ENCODE measurements at places on chromosomes 4 and X. TPM values are rescaled to one million over a fixed set of nuclear protein-coding genes. Genes with fewer than 3 reads are reported as not detected.

DNA sequence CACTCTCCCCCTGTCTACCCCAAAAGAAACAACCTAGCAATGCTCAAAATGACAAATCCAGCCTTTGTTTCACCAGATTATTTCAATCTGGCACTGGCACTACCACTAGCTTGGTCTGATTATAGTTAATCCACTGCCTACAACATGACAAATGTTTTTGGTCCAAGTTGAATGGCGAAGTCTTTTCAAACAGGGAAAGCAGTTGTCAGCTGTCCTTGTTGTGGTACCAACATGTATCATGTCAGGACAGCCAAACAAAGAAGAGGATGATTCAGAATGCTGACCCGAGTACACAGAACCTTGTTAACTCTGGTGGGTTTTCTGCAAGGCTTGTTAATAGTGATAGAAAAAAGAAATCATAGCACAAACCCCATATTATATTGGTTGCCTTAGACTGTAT is 160.8 kb upstream of the ANK2 start:
- no peak overlapping the region for H3K4me3 ChIP-seq
- H3K27me3 ChIP-seq: no peaks in the 10 kb centered on the region
- no peak for DNase-seq
- no peaks in the 10 kb centered on the region for H3K4me1 ChIP-seq

GRCh38 chrX:154541896-154542722 is 4.5 kb downstream of the G6PD start:
- DNase-seq: peak; percentile 51
- H3K4me3 ChIP-seq: no peak overlapping the region
- no peak overlapping the region for H3K27ac ChIP-seq
- no peaks in the 10 kb centered on the region for H3K27me3 ChIP-seq
- peaks cover 15% of the 10 kb centered on the region for H3K4me1 ChIP-seq

- H3K36me3 ChIP-seq: no peaks in the 10 kb centered on the region
- H3K4me3 ChIP-seq: no peak overlapping the region
- no peak overlapping the region for H3K27ac ChIP-seq
- H3K4me1 ChIP-seq: no peaks in the 10 kb centered on the region
- no peak for DNase-seq
Observed at GRCh38 chr4:120447774-120448173, 381.1 kb upstream of the MAD2L1 start.

DNA sequence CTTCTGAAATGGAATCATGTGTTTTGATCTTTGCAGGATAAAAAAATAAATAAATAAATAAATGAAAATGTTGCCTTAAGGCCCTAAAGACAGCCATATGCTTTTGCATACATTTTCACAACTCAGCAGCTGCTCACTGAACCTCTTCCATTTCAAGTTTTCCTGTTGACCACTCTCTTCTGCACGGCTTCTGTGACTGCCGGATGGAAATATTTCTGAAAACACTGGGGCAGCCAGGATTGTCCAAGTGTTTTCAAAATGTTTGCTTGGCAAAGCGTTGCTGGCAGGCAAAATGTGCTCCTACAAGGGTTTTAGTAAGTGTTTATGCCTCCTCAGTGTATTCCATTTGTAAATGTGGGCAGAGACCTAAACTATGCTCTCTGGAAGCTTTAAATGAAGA is 208.1 kb upstream of the IL1RAPL1 start:
- no peaks in the 10 kb centered on the region for H3K36me3 ChIP-seq
- H3K27me3 ChIP-seq: no peaks in the 10 kb centered on the region

GRCh38 chr4:22338796-22339195 is 177.1 kb downstream of the ADGRA3 start:
- H3K4me3 ChIP-seq: no peak overlapping the region
- no peaks in the 10 kb centered on the region for H3K27me3 ChIP-seq
- no peak overlapping the region for H3K27ac ChIP-seq
- no peaks in the 10 kb centered on the region for H3K36me3 ChIP-seq
- DNase-seq: no peak

The TMSB15A gene
- total RNA-seq: not detected

- DNase-seq: no peak
- H3K36me3 ChIP-seq: no peaks in the 10 kb centered on the region
- no peaks in the 10 kb centered on the region for H3K4me1 ChIP-seq
- H3K27ac ChIP-seq: no peak overlapping the region
- H3K4me3 ChIP-seq: no peak overlapping the region
Observed at GRCh38 chrX:125236955-125237354, 82.7 kb upstream of the TEX13C start.

- H3K36me3 ChIP-seq: no peaks in the 10 kb centered on the region
- H3K4me3 ChIP-seq: no peak overlapping the region
- peaks cover 8% of the 10 kb centered on the region for H3K4me1 ChIP-seq
- no peak overlapping the region for H3K27ac ChIP-seq
- DNase-seq: no peak
Observed at GRCh38 chrX:46588263-46588662, 14.7 kb downstream of the CHST7 start.

The DIAPH2 gene
- 0.89 TPM for total RNA-seq

The CXorf51B gene
- total RNA-seq: not detected

DNA sequence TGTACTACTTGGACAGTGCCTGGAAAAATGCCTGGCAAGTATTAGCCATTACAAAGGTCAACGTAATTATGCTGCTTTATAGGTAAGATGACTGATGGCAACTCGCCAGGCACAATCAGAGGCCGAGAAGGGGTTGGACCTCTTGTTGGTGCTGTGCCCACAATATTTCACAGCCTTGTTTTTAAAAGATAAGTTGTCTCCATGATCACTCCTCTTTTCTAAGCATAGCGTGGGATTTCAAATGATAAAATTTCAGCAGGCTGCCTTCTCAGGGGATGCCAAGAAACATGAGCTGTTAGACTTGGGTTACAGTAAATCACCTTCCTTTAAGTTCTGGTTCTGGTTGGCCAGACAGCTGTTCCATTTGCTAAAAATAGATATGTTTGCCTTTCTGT is 26.9 kb downstream of the HOPX start:
- no peak overlapping the region for H3K4me3 ChIP-seq
- no peak overlapping the region for H3K27ac ChIP-seq
- no peaks in the 10 kb centered on the region for H3K36me3 ChIP-seq

- no peak for DNase-seq
- H3K36me3 ChIP-seq: no peaks in the 10 kb centered on the region
- H3K4me3 ChIP-seq: no peak overlapping the region
- H3K27ac ChIP-seq: no peak overlapping the region
- no peaks in the 10 kb centered on the region for H3K27me3 ChIP-seq
- H3K4me1 ChIP-seq: no peaks in the 10 kb centered on the region
Observed at GRCh38 chr4:11439836-11440235, 11.1 kb upstream of the HS3ST1 start.

DNA sequence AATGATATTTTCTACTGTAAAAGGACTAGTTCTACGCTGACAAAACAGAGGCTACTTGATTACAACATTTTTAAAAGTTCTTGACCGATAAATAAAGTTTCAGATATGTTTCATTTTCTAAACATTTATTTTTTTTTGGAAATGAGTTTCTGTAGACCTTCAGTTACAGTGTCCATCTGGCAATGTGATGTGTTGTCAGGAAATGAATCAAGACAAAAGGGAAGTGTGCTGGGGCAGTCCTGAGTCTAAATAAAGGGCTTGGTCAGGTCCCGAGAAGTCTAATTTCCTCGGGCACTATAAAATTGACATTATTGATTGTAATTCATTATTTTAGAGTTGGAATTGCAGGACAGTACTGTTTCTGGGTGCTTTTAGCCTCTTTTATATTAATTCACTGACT is 57.0 kb upstream of the FTHL17 start:
- no peaks in the 10 kb centered on the region for H3K36me3 ChIP-seq
- H3K4me3 ChIP-seq: no peak overlapping the region
- no peaks in the 10 kb centered on the region for H3K27me3 ChIP-seq
- no peak overlapping the region for H3K27ac ChIP-seq

DNA sequence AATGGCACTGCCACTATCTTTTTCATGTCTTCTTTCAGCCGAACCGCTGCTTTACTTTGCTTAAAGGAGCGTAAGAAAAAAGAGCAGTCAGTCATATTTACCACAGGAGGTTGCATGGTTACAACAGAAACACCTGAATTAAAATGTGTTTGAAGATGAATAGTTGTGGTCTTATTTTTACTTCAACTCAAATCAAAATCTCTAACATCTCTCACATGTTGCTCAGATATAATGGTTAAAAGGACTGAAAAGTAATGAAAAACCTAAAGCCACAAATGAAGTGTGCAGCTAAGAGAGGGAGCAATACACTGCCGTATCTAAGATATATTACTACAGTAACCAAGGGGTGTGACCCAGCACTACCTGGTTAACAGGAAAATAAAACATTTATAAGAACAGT is 27.4 kb downstream of the FAM13A start:
- DNase-seq: no peak
- H3K27ac ChIP-seq: no peak overlapping the region
- H3K27me3 ChIP-seq: no peaks in the 10 kb centered on the region
- H3K4me3 ChIP-seq: no peak overlapping the region
- H3K36me3 ChIP-seq: no peaks in the 10 kb centered on the region
- H3K4me1 ChIP-seq: no peaks in the 10 kb centered on the region

The TSPAN5 gene
- total RNA-seq: 0.15 TPM

GRCh38 chrX:68536429-68536828 is 37.6 kb downstream of the YIPF6 start:
- DNase-seq: no peak
- no peak overlapping the region for H3K27ac ChIP-seq
- H3K4me3 ChIP-seq: no peak overlapping the region
- H3K27me3 ChIP-seq: no peaks in the 10 kb centered on the region
- H3K36me3 ChIP-seq: no peaks in the 10 kb centered on the region

GRCh38 chr4:118325431-118325830 is 27.4 kb downstream of the PRSS12 start:
- H3K4me3 ChIP-seq: no peak overlapping the region
- no peak overlapping the region for H3K27ac ChIP-seq
- no peaks in the 10 kb centered on the region for H3K27me3 ChIP-seq
- no peaks in the 10 kb centered on the region for H3K36me3 ChIP-seq
- H3K4me1 ChIP-seq: no peaks in the 10 kb centered on the region

GRCh38 chr4:28675582-28675981 is 1814.9 kb downstream of the STIM2 start:
- H3K27me3 ChIP-seq: no peaks in the 10 kb centered on the region
- no peak overlapping the region for H3K27ac ChIP-seq
- DNase-seq: no peak
- H3K36me3 ChIP-seq: no peaks in the 10 kb centered on the region
- H3K4me3 ChIP-seq: no peak overlapping the region
- H3K4me1 ChIP-seq: no peaks in the 10 kb centered on the region

DNA sequence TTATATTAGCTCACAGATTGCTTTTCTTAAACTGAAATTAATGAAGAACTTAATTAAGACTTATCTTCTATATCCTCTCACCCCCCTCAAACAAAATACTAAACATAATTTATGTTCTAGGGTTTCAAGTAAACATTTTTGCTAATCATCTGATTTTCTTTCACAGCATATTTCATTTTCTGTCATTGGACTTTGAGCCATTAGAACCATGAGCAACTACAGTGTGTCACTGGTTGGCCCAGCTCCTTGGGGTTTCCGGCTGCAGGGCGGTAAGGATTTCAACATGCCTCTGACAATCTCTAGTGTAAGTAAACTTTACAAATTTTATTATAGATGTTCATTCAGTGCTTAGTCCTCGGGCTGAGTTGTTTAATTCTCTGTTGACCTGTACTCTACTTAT is 3.3 kb downstream of the PDLIM5 start:
- DNase-seq: no peak
- no peak overlapping the region for H3K4me3 ChIP-seq
- peaks cover 20% of the 10 kb centered on the region for H3K36me3 ChIP-seq
- H3K4me1 ChIP-seq: peaks cover 47% of the 10 kb centered on the region
- H3K27me3 ChIP-seq: no peaks in the 10 kb centered on the region

- peaks cover 9% of the 10 kb centered on the region for H3K4me1 ChIP-seq
- H3K4me3 ChIP-seq: no peak overlapping the region
- H3K36me3 ChIP-seq: no peaks in the 10 kb centered on the region
- no peak overlapping the region for H3K27ac ChIP-seq
Observed at GRCh38 chrX:15860921-15861320, 6.3 kb upstream of the AP1S2 start.

The IQSEC2 gene
- 0.07 TPM for total RNA-seq

The RHOXF1 gene
- not detected for total RNA-seq

DNA sequence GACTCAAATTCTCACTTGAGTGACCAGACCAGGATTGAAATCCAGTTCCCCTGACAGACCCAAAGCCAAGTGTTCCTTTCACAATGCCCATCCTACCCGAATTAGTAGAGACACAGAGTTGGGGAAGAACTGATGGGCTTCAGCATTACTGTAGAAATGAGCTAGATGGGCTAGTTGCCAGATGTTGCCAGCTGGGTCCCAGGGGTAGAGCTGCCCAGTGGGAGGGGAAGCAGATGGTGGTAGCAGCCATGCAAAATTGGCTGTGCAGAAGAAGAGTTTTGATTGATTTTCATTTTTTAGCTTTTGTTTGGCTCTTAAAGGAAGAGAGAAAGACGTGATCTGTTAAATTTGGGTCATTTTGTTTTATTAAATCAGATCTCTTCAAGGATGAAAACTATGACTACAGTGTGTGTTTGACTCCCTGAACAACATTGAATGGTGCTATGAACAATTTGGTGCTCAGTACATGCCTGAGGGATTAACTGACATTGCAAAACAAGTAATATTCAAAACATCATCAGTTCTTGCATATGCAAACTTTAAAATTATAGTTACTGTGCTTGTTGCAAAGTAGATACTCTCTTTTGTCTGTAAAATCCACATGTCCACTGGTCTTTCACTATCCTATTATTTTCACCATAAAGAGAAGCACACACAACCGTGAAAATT is 86.0 kb downstream of the PARM1 start:
- H3K27me3 ChIP-seq: no peaks in the 10 kb centered on the region
- H3K36me3 ChIP-seq: 0 out of 2 replicates have a peak, but pooled peaks cover 12% of the 10 kb centered on the region
- H3K4me3 ChIP-seq: peak overlapping the region; percentile 30
- peaks cover 96% of the 10 kb centered on the region for H3K4me1 ChIP-seq
- DNase-seq: peak; percentile 92

DNA sequence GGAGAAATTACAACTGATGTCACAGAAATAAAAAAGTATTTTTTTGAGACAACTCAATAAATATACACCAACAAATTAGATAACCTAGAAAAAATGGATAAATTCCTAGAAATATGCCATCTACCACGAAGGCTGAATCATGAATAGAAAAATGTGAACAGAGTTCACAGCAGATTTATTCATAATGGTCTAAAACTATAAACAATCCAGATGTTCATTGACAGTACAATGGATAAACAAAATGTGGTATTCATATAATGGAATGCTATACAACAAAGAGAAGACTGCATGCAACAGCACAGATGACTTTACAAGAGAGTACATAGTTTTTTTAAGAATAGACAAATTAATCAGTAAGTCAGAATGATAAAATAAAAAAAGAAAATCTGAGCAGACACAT is 55.2 kb downstream of the CLOCK start:
- H3K27ac ChIP-seq: no peak overlapping the region
- no peak for DNase-seq
- no peak overlapping the region for H3K4me3 ChIP-seq
- no peaks in the 10 kb centered on the region for H3K36me3 ChIP-seq
- no peaks in the 10 kb centered on the region for H3K27me3 ChIP-seq

- no peak overlapping the region for H3K4me3 ChIP-seq
- no peak for DNase-seq
- no peaks in the 10 kb centered on the region for H3K27me3 ChIP-seq
- H3K36me3 ChIP-seq: no peaks in the 10 kb centered on the region
Observed at GRCh38 chr4:102531462-102531861, 30.3 kb downstream of the NFKB1 start.

The MTNR1A gene
- not detected for total RNA-seq

- H3K27me3 ChIP-seq: no peaks in the 10 kb centered on the region
- no peak within 1 kb of the TSS for H3K4me3 ChIP-seq
- DNase-seq: no peak
- no peak within 1 kb of the TSS for H3K27ac ChIP-seq
Observed at GRCh38 chrX:1614927-1615326, at the start of gene ASMT. Gene ASMT, plus strand, starts transcription at chrX:1615059. Its CDS starts 141 bp downstream, at chrX:1615200.

GRCh38 chrX:26925088-26925487 is 538.1 kb downstream of the PPP4R3C start:
- H3K4me3 ChIP-seq: no peak overlapping the region
- no peaks in the 10 kb centered on the region for H3K27me3 ChIP-seq

The TLR3 gene
- 9.7 TPM for total RNA-seq

The CFAP299 gene
- total RNA-seq: not detected

The ADH7 gene
- not detected for total RNA-seq

The NR3C2 gene
- 1.6 TPM for total RNA-seq

All from Karpas-422 (cell line).